ENCODE measurements at places on chromosomes 13 and 19. TPM values are rescaled to one million over a fixed set of nuclear protein-coding genes. Genes with fewer than 3 reads are reported as not detected.

Gene MEIOSIN
- not detected for polyA plus RNA-seq

Gene SIGLEC14
- 30.0 TPM for polyA plus RNA-seq

Gene ZNF816
- 4.5 TPM for polyA plus RNA-seq

Gene C1QTNF9B
- polyA plus RNA-seq, result not detected

Gene TBXA2R
- 8.0 TPM for polyA plus RNA-seq

Gene ZNF471
- polyA plus RNA-seq, result 1.6 TPM

Gene FUZ
- 30.2 TPM for polyA plus RNA-seq

Gene LILRB4
- polyA plus RNA-seq, result 2.8 TPM

Gene RPL18
- polyA plus RNA-seq, result 4,393 TPM

Gene PSG1
- not detected for polyA plus RNA-seq

Gene SIGLECL1
- polyA plus RNA-seq, result not detected

Gene PRTN3
- polyA plus RNA-seq, result not detected

Gene MISP3
- 0.34 TPM for polyA plus RNA-seq

Gene OR4F17
- not detected for polyA plus RNA-seq

Gene CALR3
- not detected for polyA plus RNA-seq

Gene LCP1
- polyA plus RNA-seq, result 119 TPM

Gene PLIN4
- polyA plus RNA-seq, result 0.04 TPM

Gene F2RL3
- polyA plus RNA-seq, result 0.19 TPM

Gene ZNF135
- polyA plus RNA-seq, result 9.2 TPM

Gene ZNF580
- polyA plus RNA-seq, result 105 TPM

Gene IL17D
- polyA plus RNA-seq, result not detected

Gene ZNF540
- 2.9 TPM for polyA plus RNA-seq

Gene CFD
- polyA plus RNA-seq, result 2.9 TPM

Gene RAB3A
- polyA plus RNA-seq, result 5.3 TPM

Gene FFAR2
- polyA plus RNA-seq, result 0.31 TPM

Gene S1PR5
- 0.55 TPM for polyA plus RNA-seq

Gene DOCK9
- 15.7 TPM for polyA plus RNA-seq

Gene PCSK4
- polyA plus RNA-seq, result 1.9 TPM

Gene BCL3
- 124 TPM for polyA plus RNA-seq

Gene EPSTI1
- 13.4 TPM for polyA plus RNA-seq

Gene CEACAM4
- polyA plus RNA-seq, result 0.34 TPM

Gene VMAC
- polyA plus RNA-seq, result 27.7 TPM

Gene PDX1
- polyA plus RNA-seq, result not detected

Gene OR7C1
- polyA plus RNA-seq, result not detected

Gene ZNF880
- 35.7 TPM for polyA plus RNA-seq

Gene ATP4A
- polyA plus RNA-seq, result not detected

Gene SIGLEC5
- polyA plus RNA-seq, result 0.12 TPM

Gene GSX1
- not detected for polyA plus RNA-seq

Gene ZNF724
- polyA plus RNA-seq, result 0.94 TPM

Gene ATCAY
- not detected for polyA plus RNA-seq

Gene NLRP8
- not detected for polyA plus RNA-seq

Gene PNKP
- polyA plus RNA-seq, result 173 TPM

Gene B3GNT8
- polyA plus RNA-seq, result 0.06 TPM

Gene METTL21C
- not detected for polyA plus RNA-seq

Gene KASH5
- 0.67 TPM for polyA plus RNA-seq

Gene SEMA6B
- not detected for polyA plus RNA-seq

Gene GZMM
- 3.2 TPM for polyA plus RNA-seq

Gene PABPC3
- polyA plus RNA-seq, result 0.06 TPM

Gene ZNF865
- 11.3 TPM for polyA plus RNA-seq

Gene NKPD1
- polyA plus RNA-seq, result 0.36 TPM

Measured in B cell (primary cell).